Hippocampal formation (tissue), 2 donors: ENCODE measurements at places on chromosomes 2 and 18.

DNA sequence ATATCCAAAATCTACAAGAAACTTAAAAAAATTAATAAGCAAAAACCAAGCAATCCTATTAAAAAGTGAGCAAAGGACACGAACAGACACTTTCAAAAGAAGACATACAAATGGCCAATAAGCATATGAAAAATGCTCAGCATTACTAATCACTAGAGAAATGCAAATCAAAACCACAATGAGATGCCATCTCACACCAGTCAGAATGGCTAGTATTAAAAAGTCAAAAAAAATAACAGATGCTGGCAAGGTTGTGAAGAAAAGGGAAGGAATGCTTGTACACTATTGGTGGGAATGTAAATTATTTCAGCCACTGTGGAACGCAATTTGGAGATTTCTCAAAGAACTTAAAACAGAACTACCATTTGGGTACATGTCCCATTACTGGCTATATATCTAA lies 128.8 kb upstream of the SESTD1 start:
- DNase-seq = no peak

GRCh38 chr2:204796581-204796980 lies 251.3 kb downstream of the PARD3B start:
- no peak for DNase-seq

DNA sequence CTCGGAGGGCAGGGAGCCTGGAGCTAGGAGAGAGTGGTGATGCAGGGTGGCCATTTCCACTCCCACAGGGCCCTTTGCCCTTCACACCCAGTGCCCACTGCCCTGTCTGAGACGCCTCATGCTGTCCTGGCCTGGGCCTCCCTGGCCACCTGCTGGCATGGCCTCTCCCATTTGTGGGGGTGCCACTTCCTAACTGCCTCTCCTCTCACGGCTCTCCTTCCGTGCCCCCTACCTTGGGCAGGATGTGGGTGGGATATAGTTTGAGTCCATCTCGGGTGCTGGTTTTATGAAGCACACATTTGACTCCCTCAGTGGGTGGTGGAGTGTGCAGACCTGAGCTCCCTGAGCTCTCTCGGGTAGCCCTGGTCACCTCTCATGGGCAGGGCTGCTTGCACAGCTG lies 46.0 kb downstream of the DGKD start:
- no peak for DNase-seq

- no peak for DNase-seq
Observed at GRCh38 chr2:189153619-189154018, 25.9 kb downstream of the COL5A2 start.
